CD8-positive, alpha-beta memory T cell (primary cell): ENCODE measurements at places on chromosomes 16 and 17. TPM values are rescaled to one million over a fixed set of nuclear protein-coding genes. Genes with fewer than 3 reads are reported as not detected.

GRCh38 chr17:56125830-56126819 lies 27.1 kb upstream of the ANKFN1 start:
- peak; percentile 1 for DNase-seq

Gene RASD1
- total RNA-seq = 1.1 TPM

- DNase-seq = no peak
Measured at GRCh38 chr17:73681946-73682345, 37.7 kb upstream of the SDK2 start.

- DNase-seq = no peak
Measured at GRCh38 chr16:89610108-89610453, 3.4 kb upstream of the DPEP1 start.

DNA sequence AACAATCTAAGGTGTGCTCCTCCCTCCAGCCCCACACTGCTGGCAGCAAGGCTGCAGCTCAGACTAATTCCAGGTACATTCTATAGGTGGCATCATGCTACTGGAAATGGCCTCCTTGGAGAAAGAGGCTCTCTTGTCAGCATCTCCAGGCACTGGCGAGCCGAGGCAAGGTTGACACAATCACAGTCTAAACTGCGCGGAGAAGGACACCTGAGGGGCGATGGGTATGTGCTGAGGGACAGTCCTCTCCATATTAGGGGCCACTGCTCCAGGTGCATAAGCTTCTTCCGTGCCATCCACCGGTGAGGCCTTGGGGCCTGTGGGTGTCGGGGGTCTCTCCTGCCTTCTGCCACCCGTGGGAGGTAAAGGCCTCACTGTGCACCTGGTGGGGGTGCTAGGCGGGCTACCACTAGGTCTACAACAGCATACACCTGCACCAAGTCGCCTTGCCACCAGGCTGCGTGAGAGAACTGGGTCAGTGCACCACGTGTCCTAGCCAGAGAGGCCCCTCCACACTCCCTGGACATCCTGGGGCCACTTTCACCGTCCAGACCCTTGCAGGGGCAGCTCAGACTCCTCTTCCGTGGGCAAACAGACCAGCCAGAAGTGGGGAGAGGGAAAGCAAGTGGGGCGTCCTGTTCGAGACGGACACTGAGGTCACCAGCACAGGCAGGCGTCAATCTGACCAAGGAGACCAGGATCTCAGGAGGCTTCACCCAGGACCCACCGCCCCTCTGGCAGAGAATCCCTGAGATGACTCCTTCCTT lies 12.1 kb upstream of the CBX8 start:
- no peak for DNase-seq

GRCh38 chr17:60542071-60542470 lies 16.0 kb upstream of the APPBP2 start:
- DNase-seq = no peak

GRCh38 chr17:44599298-44600175 lies 42.3 kb downstream of the FZD2 start:
- DNase-seq = no peak

- no peak for DNase-seq
Measured at GRCh38 chr16:55273959-55274358, 50.0 kb upstream of the IRX6 start.

DNA sequence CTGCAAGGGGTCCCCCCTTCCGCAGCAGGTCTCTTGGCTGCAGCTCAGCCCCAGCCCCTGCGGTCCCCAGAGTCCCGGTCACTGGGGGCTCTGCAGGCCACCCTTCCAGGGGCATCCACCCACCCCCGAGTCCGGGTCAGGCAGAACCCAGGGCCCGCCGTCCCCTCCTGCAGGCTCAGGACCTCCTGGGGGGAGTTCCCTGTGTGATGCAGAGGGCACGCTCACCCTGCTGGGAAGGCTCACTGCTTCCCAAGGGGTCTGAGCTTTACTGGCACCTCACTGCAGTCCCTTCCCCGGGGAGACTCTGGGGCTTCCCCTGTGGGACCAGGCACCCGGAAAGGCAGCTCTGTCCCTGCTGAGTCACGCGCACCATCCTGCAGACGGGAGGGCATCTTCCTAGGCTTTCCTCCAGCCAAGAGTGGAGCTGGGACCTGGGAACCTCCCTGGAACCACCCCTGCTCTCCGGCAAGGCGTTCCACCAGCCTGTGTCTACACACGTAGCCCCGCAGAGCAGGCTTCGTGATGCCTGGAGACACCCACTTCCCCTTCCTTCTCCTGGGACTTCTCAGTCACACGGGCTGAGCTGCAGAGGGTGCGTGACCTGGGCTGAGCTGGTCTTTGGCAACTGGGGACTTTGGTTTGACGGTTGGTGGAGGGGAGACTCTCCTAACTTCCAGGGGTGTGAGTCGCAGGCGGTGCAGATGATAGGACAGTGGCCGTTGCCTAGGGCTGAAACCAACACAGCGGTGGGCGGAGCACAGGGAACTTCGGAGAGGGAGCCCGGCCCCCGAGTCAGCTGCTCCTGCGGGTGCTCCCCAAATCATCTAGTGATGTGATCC lies 23.4 kb downstream of the SLC25A10 start:
- no peak for DNase-seq

- no peak for DNase-seq
Measured at GRCh38 chr17:17325228-17325627, 22.1 kb downstream of the NT5M start.

- no peak for DNase-seq
Measured at GRCh38 chr16:35752012-35752772, 2292.8 kb downstream of the TP53TG3F start.

DNA sequence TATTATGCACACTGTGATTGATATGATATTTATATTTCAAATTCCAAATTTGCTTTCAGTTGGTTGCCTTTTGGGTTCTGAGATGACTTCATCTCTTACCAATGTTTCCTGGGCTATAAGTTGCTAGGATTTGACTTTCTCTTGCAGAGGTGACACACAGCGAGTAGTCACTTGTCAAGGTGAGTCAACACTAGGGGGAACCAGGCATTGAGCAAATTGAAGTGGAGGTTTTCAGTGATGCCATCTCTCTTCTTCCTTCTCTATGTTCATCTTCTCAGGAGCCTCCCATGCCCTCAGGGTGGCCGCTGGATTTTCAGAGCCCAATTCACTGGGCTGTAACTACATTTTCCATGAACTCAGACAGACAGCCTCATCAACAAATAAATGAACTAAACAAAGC lies 6.0 kb upstream of the CPD start:
- DNase-seq = no peak

DNA sequence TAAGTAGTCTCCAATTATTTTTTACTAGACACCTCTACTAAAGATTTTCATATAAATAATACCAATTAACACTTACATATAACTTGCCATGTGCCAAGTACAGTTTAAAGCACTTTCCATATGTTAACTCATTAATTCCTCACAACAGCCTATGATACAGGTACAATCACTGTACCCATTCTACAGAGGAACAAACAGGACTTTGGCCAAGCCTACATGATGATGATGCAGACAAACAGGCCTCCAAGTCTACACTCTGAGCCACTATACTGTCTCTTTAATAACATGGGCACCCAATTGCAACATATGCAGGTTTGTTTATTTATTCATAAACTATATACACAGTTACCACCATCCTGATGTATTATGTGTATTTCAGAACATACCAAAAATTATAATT lies 46.0 kb downstream of the TOX3 start:
- no peak for DNase-seq

Gene DNASE1L2
- 1.4 TPM for total RNA-seq

GRCh38 chr16:68275611-68276191 lies 11.4 kb downstream of the SLC7A6 start:
- peak; percentile 30 for DNase-seq

DNA sequence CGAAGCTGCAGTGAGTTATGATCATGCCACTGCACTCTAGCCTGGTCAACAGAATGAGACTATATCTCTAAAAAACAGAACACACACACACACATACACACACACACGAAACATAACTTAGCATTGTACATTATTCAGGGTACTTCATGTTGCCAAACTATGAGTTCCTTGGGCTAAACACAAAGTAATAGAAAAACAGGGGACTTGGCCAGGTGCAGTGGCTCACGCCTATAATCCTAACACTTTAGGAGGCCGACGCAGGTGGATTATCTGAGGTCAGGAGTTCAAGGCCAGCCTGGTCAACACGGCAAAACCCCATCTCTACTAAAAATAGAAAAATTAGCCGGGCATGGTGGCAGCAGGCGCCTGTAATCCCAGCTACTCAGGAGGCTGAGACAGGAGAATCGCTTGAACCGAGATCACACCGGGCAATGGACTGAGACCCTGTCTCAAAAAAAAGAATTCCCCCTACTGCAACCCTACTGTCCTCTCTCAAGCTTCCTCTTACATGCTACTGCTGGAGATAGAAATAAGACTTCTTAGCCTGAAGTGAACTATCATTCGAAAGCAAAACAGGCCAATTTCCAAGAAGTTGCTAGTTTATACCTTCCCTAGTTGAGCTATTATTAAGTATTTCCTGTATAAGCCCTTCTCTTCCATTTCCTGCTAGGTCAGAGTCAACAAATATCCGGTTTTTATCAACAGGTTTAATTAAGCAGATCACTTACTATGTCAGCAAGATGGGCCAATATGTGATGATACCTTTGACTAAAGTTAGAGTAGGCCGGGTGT lies 7.2 kb downstream of the LSM12 start:
- DNase-seq = no peak

Gene GAS2L2
- not detected for total RNA-seq

DNA sequence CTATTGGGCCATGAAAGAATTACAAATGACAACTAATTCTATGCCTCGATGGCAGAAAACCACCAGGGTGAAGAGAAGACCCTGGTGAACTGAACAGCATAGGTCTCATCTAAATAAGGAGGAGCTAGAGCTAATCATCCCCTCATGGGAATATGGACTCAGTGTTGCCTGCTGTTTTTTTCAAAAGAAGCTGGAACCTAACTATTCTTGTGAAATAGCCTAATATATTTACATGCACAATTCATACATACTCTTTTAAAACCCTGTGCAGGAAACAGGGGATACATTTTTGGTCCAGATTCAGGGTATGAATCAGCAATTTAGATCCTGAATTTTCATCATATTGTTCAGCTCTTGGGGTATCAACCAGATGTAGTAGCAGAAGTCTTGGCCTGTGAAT lies 560.6 kb downstream of the TOX3 start:
- DNase-seq = no peak

DNA sequence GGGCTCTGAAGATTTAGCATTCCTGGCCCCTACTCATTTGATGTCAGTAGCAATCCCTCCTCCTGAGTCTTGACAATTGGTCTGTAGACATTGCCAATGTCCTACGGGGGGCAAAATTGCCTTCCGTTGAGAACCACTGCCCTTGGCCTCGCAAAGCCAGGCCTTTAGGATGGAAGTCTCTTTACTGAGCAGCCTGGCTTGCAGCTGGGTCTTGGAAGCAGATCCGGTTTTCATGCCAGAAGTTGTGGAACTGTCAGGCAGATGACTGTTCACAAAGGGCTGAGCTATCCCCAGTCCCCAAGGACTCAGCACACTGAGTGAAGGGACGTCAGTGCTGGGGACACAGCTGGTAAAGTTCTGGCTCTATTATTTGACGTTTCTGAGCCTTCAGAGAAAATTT lies 83.2 kb downstream of the WSCD1 start:
- DNase-seq = no peak

GRCh38 chr16:12142157-12142556 lies 165.6 kb downstream of the SNX29 start:
- no peak for DNase-seq

Gene PLEKHG4
- 25.3 TPM for total RNA-seq

- DNase-seq = no peak
Measured at GRCh38 chr17:34645594-34645993, 66.2 kb downstream of the TMEM132E start.

Gene KIFC3
- total RNA-seq = 2.9 TPM

DNA sequence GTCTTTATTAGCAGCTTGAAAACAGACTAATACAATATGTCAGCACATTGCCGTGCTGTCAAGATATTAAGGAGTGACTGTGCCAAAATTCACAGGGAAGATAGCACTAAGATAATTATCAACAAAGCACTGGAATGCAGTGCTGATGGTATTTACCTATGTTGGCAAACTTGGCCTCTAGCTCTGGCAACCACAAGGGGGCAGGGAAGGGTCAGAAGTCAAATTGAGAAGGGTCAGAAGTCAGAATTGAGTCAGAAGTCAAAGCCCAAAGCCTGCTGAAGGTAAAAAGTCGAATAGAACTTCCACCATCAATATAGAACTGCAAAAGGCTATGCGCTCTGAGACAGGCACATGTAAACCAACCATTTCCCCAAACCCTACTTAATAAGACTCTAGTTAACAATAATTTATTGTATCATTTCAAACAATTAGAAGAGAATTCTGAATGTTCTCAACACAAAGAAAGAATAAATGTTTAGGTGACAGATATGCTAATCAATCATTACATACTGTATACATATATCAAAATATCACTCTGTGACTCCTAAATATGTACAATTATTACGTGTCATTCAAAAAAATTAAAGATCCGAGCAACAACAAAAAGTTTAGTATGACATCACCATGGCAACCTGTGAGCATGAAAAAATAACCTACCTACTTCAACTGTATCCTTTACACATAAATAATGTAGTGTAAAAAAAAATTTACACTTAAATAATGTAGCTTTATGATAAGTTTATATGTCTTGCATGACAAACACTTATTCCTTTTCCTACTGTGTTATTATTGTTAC lies 916.1 kb downstream of the KCNJ2 start:
- no peak for DNase-seq

GRCh38 chr17:73363442-73364154 lies 51.8 kb upstream of the CDC42EP4 start:
- DNase-seq = no peak

Gene OTOP2
- not detected for total RNA-seq

DNA sequence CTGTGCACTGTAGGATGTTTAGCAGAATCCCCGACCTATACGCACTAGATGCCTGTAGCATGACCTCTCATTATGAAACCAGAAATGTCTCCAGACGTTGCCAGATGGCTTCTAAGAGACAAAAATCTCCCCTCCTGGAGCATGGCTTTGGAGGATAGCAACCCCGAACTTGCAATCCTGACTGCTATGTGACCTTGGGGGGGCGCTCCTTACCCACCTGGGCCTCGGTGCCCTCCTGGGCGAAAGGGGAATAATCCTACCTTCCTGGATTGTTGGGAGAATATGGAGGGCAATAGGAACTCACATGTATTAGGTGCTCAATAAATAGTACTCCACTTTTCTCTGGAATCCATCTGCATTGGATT lies 8.1 kb downstream of the MRM1 start:
- DNase-seq = no peak

Gene NHLRC4
- 0.59 TPM for total RNA-seq

Gene ADAD2
- total RNA-seq = not detected

Gene CCL5
- 580 TPM for total RNA-seq
